Kidney capillary endothelial cell (primary cell): ENCODE measurements at places on chromosomes 5 and 9.

GRCh38 chr5:143036146-143036927 lies 266.2 kb downstream of the ARHGAP26 start:
- DNase-seq, result no peak

GRCh38 chr9:70065572-70065971 lies 21.9 kb downstream of the MAMDC2 start:
- no peak for DNase-seq

GRCh38 chr5:169805937-169806700 lies 169.0 kb downstream of the DOCK2 start:
- DNase-seq, result no peak

- DNase-seq, result no peak
Measured at GRCh38 chr9:127754099-127755060, 19.3 kb upstream of the TOR2A start.

DNA sequence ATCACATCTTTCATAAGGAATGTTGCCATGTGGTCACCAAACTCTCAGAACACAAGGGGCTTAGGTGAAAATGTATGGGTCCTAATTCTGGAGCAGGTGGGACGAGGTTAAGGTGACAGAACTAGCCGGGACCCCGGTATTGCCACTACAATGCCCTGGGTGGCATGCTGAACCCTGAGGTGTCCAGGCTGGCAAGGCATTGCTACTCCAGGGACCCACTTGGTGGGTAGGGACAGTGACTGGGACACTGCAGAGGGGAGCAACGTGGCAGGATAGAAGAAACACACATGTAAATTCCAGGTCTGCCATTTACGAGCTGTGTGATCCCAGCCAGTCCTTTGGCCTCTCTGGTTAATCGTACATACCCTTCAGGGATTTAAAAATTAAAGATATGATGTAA lies 206.9 kb upstream of the MVB12B start:
- DNase-seq, result no peak

GRCh38 chr5:169650701-169651331 lies 13.7 kb downstream of the DOCK2 start:
- peak; percentile 43 for DNase-seq

DNA sequence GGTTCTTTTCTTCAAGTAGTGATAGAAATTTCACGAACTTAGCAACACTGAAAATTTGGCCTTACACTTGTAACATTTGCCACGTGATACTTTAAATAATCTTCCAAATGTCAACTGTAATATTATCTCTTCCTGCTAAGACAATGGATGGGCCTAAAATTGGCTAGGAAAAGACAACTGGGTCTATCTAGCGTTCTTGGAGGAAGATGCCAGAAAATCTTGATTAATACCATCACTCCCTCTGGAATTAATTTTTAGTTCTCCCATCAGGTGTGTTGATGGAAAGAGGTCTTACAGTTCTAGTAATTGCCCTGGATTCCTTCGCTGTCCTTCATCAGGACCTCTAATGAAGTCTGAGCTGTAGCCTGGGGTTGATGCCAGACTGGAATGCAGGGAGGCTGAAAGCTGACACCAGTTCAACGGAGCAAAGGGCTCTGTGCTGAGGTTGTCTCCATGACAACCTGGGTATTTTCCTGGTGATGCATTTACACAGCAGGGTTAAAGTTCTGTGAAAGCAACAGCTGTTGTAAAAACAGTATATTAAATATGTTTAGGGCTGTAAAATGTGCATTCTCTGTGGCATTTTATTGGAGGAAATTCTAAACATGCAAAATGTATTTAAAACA lies 92.3 kb downstream of the GAS1 start:
- DNase-seq, result no peak

- no peak for DNase-seq
Measured at GRCh38 chr9:110745676-110746075, 77.1 kb downstream of the MUSK start.

DNA sequence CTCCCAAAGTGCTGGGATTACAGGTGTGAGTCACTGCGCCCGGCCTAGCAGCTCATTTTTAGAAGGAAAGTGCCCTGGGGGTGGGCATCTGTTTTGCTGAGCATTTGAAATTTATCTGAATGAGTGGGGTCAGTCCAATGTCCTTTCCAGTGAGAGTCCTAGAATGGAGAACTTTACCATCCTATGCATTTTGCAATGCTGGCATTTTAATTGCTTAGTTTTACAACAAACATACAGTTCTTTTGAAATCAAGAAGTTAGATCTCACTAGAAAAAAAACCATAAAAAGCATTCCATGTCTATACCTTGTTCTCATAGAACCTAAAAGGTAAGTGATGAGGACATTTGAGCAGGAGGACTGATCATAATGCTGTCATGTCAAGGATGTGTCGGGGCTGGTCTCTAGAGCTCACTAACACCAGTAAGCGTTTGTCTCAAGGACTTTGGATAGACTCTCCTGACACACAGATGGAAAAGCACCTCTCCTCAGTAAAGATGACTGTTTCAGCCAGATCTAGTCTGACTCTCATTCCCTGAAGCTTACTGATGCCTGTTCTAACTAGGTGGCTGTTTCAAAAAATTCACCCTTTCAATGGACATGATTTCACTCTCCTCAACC lies 83.9 kb downstream of the DCP2 start:
- no peak for DNase-seq

GRCh38 chr9:93493949-93494348 lies 40.6 kb upstream of the FAM120AOS start:
- DNase-seq, result no peak

GRCh38 chr5:159091596-159092331 lies 8.0 kb downstream of the EBF1 start:
- DNase-seq, result no peak
